ENCODE measurements at places on chromosomes 5 and 9.

- DNase-seq, result no peak
These were observed 211.8 kb upstream of the OTULINL start for GRCh38 chr5:14369780-14370179.

GRCh38 chr9:134571946-134572917 is 69.4 kb upstream of the COL5A1 start:
- no peak for DNase-seq

GRCh38 chr5:176716320-176716719 is 69.0 kb downstream of the TSPAN17 start:
- no peak for DNase-seq

- DNase-seq, result no peak
These were observed 77.2 kb upstream of the IRX4 start for GRCh38 chr5:1959725-1960581.

DNA sequence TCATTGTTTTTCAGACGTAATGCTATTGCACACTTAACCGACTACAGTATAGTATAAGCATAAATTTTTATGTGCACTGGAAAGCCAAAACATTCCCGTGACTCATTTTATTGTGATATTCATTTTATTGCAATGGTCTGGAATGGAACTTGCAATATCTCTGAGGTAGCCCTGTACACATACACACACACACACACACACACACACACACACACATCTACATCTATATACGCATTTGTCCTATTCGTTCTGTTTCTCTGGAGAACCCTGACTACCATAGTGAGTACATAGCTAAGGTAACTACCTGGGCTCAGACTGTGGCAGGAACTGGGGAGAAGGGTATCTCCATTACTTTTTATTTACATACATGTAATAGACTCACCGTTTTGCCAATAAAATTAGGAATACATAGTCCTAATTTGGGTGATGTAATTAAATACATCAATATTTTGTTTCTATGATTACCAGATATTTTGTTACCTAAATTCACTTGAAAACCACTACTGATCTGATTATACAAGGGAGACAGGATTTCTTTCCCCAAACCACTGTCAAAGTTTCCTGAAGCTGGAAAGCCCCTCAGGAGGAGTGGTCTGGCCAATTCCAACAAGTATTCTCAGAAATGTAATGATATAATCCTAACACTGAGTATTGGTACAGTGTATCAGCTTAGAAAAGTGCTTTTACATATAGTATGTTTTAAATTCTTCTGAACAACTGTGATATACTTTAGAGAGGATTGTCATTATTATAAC is 74.0 kb upstream of the PLPP1 start:
- no peak for DNase-seq

- DNase-seq, result no peak
These were observed 34.0 kb upstream of the KLF4 start for GRCh38 chr9:107523539-107523938.

DNA sequence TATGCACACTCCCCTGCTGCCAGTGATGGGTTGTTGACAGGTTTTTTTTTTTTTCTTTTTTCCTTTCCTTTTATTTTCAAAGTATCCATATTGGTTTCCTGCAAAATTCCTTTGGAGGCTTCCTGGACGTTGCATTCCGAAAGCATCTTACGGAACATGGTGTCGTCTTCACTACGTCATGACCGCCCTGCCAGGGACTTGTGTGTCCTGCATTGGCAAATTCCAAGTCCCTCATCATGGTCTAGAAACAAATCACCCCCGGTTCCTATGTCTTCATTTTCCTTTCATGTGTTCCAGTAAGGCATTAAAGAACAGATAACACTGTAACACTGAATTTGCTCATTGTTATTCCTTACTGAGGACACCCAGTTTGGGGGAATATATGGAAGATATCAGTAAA is 35.0 kb upstream of the ADAMTSL1 start:
- DNase-seq, result no peak

DNA sequence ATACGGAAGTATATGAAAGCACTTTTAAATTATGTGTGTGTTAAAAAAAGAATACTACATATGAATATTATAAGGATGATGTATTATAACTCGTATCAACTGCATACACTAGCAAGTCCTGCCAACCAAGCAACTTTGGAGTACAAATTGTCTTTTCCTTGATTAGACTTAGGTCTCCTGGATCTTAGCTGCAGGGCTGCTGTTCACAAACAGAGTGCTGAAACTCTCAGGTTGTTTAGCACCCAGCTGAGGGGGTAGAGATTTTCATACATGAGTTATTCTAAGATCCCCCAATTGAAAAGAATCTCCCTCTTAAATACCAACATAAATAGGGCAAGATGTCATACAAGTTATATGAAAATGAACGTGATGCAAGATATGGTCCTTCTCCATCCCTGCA is 149.8 kb upstream of the TNC start:
- no peak for DNase-seq

- DNase-seq, result no peak
These were observed 117.9 kb upstream of the PRSS3 start for GRCh38 chr9:33677506-33677809.

GRCh38 chr5:156380848-156381247 is 53.9 kb downstream of the SGCD start:
- no peak for DNase-seq

DNA sequence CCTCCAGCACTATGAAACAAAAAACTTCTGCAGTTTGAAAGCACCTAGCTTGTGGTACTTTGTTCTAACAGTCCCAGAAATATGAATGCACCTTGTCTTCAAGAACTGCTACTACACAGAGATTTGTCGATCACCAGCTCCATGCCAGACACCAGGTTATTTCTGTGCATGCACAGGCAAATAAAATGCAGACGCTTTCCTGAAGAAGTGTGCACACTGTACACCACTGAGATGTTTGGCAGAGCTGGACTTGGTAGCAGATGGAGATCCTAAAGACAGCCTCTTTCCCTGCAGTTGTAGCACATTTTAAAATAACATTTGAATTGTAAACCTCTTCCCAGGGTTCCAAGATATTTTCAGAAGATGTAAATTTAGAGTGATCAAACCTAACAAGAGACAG is 730.0 kb downstream of the MTRR start:
- peak; percentile 7 for DNase-seq

DNA sequence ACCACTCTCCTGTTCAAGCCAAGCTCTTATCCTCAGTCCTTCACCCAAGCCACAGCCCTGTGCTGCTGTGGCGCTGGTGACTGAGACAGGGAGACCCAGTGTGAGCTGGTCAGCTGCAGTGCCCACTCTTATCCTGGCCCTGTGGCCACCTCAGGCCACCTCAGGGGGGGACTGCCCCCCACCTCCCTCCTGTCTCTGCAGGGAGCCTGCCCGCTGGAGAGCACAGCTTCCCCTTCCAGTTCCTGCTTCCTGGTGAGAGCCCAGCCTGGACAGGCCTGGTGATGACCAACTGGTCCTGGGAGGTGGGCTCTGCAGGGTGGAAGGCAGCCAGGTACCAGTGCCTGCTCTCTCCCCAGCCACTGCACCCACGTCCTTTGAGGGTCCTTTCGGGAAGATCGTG is 5.5 kb upstream of the EHMT1 start:
- DNase-seq, result no peak

GRCh38 chr9:87324613-87325194 is 173.0 kb upstream of the DAPK1 start:
- no peak for DNase-seq

- no peak for DNase-seq
These were observed 862.2 kb downstream of the DTWD2 start for GRCh38 chr5:118126159-118126558.

DNA sequence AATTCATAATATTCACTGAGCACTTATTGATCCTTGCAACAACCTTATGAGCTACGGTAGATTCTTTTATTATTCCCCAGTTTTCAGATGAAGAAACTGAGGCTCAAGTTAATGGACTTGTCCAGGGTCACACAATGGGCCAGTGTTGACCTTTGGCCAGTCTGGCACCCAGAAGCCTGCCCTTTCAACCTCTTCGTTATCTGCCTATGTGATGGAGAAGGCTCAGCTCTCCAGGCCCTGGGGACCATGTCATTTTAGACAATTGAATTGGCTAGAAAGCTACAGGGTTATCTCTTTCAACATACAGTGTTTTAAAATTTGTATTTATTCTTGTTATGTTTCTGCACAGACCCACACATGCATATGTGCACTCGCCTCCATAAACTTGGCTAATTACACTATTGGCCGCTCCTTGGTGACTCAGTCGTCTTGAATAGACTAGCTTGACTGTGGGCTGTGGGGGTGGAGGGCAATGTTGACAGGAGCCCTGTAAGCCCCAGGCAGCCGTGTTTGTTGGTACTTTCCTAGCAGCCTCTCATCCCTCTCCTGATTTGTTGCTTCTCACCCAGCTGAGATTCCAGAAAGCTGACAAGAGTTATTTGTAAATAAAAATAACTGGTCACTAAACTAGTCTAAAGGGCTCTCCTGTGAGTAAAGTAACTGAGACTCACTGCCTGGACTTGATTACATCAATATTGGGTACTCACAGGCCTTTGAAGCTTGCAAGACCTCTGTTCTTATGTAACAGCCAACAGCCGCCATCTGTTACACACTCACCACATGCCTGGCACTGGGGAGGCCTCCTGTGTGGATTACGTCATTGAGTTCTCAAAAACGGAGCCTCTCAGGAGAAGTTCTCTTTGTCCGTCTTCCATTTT is 8.5 kb upstream of the ANGPTL2 start:
- no peak for DNase-seq

DNA sequence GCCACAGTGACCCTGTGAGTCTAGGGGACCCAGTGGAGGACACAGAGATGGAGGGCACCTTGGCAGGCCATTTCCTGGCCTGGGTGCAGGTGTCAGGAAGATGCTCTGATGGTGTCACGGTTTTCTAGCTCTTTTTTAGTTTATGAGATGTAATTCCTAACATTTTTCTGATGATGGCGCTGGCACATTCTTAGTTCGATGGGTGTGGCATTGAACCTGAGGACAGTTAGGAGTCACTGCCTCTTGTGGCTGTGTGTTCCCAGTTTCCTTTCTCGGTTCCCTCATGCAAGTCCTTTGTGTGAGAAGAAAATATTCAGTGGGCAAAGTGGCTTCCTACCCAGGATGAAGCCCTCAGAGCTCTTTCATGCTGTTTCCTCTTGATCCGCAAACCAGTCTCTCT is 129.4 kb upstream of the ICE1 start:
- DNase-seq, result no peak

- DNase-seq, result no peak
These were observed 6.3 kb downstream of the HNRNPA0 start for GRCh38 chr5:137747848-137748247.

- no peak for DNase-seq
These were observed 642 bp downstream of the SV2C start for GRCh38 chr5:76083555-76084495.

- DNase-seq, result no peak
These were observed 10.9 kb downstream of the MAMDC2 start for GRCh38 chr9:70054521-70054920.

DNA sequence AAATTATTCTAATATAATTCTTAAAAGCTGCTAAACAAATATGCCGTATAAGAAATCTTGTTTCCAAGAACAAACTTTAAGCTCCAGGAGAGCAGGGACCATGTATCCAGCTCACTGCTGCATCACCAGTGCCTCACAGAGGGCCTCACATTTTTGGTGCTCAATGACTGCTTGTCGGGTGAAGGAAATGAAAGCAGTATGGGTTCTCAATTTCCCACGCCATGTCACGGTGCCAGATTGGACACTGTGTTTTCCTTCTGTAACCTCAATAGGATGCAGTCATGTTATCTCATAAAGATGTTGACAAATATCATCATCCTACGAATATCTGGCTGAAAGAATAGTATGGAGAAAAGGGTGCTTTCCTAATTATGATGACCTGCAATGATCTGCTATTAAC is 64.7 kb downstream of the POU5F2 start:
- no peak for DNase-seq

DNA sequence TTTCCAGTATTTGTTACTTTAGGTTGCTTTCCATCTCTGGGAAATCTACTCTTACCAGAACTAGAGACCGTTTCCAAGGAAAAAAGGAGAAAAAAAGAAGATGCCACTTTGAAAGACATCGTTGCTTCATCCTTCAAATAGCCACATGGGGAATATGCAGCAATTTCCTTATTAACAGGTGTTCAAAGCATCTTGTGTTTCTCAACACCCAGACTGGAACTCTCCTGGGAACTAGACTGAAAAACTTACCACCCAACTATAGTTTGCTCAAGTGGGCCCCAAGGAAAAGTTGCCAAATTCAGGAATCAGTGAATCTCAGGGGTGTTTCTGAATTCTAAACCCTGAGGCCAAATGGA is 80.0 kb upstream of the JAK2 start:
- DNase-seq, result no peak

DNA sequence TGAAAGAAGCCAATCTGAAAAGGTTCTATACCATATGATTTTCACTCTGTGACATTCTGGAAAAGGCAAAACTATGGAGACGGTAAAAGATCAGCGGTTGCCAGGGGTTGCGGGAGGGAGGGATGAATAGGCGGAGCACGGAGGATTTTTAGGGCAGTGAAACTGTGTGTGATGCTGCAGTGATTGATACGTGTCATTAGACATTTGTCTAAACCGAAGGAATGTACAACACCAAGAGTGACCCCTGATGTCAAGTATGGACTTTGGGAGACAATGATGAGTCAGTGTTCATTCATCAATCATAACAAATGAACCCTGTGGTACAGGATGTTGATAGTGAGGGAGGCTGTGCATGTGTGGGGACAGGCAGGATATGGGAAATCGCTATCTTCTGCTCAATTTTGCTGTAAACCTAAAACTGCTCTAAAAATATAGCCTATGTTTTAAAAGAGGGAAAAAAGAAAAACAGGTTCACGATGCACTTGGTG is 34.4 kb downstream of the ERGIC1 start:
- no peak for DNase-seq

DNA sequence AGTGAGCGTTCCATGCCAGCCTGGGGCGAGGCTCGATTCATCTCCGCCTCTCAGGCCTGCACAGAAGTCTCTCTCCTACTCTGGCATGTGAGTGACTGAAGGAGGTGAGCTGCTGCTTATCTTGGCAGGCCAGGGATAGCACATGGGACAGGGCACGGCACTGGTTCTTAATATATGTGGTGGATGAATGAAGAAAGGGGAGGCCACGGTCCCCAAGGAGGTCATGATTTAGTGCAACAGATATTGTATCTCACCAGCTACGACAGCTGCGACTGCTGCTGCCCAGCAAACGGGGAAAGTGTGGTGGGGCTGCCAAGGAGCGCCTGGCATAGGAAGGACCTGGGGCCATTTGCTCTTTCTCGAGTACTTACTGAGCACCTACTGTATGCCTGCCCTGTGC is 19.3 kb upstream of the MAPK9 start:
- no peak for DNase-seq

DNA sequence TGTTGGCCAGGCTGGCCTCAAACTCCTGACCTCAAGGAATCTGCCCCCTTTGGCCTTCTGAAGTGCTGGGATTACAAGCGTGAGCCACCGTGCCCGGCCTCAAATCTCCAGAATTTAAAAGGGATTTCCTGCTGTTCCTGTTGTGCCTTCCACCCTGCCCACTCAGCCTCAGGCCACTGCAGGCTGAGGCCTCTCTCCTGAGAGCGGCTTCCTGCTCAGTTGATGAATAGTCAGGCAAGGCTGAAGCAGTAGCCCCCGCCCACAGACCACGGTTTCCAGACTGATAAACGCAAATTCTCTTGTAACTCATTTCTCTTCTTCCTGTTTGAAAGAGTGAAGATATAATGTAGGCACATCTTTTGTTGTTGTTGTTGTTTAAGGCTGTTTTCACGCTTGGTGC is 127.0 kb upstream of the PLCXD3 start:
- DNase-seq, result no peak

- no peak for DNase-seq
These were observed 5.6 kb upstream of the SEC24A start for GRCh38 chr5:134642931-134643530.
